ENCODE measurements at places on chromosomes 2 and 18.
A peak's percentile ranks its signal among the peaks of the same experiment; 100 is the strongest.

DNA sequence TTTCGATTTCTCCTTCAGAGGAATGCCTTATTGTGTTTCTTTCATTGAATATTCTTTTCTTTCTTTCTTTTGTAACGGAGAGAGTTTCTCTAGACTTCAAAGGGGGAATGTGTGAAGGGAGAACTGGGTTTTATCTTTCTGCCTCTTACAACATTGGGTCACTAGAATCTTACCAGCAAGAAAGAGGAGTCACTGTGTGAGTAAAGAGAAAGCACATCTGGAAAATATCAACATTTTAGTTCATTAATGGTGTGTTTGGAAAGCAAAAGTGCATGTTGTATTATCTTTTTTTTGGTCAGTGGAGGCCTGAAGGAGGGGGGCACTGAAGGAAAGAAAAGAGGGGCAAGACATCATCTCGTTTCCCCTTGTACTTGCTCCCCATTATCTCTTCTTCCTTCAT lies 86.6 kb upstream of the THOC1 start:
- DNase-seq, result no peak

- DNase-seq, result no peak
These were observed 124.3 kb upstream of the CYP26B1 start for GRCh38 chr2:72271766-72272641.

GRCh38 chr2:126843081-126843480 lies 55.6 kb upstream of the TEX51 start:
- no peak for DNase-seq

- DNase-seq, result no peak
These were observed 199.9 kb downstream of the HDAC4 start for GRCh38 chr2:239200646-239201530.

DNA sequence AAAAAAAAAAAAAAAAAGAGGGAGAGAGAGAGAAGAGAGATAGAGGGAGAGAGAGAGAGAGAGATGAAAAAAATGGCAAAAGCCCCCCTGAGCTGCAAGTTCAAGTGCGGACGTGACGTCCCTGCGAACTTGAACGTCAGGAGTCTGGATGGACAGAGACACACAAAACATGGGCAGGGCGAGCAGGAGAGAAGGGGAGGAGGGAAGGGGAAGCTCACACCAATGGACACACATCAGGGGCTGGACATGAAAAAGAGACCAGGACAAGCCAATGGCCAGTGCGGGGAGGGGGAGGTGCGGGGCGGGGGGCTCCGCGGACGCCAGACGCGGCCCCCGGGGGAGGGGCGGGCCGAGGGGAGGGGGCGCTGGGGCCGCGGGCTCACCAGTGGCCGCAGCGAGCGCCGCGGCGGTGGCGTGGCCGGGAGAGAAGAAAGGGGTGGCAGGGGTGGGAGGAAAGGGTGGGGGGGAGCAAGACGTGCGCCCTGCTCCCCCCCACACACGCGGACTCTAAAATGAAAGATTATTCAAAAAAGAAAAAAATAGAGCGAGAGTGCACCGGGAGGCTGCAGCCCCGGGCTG lies at the start of gene BCL11A:
Gene BCL11A (minus strand): TSS at position 160 of the 579 bp plus-strand sequence. CDS start 384 bp downstream, outside the sequence.
- no peak for DNase-seq

GRCh38 chr2:108921096-108922030 lies 67.7 kb downstream of the EDAR start:
- DNase-seq, result no peak

- no peak for DNase-seq
These were observed 151.5 kb downstream of the SLC8A1 start for GRCh38 chr2:40300391-40300790.

- no peak for DNase-seq
These were observed 5.0 kb downstream of the GYPC start for GRCh38 chr2:126660971-126661370.

DNA sequence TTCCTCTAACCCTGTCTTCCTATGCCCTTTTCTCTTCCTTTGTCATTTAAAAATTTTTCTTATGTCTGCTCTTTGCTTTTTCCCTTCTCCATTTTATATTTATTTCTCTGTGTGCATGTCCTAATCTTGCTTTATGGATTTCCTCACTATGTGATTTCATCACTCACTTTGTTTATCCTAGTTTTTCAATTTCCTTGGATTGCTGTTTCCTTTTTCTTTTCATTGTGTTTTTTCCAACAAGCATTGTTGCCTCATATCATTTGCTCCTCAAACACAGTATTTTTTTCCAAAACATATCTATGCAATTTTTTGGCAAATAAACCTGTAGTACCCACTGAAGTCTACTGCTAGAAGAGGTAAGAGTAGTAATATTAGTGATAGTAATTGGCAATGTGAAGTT lies 67.4 kb upstream of the PNPT1 start:
- no peak for DNase-seq

- DNase-seq, result no peak
These were observed 109.0 kb upstream of the EPAS1 start for GRCh38 chr2:46188041-46188716.

DNA sequence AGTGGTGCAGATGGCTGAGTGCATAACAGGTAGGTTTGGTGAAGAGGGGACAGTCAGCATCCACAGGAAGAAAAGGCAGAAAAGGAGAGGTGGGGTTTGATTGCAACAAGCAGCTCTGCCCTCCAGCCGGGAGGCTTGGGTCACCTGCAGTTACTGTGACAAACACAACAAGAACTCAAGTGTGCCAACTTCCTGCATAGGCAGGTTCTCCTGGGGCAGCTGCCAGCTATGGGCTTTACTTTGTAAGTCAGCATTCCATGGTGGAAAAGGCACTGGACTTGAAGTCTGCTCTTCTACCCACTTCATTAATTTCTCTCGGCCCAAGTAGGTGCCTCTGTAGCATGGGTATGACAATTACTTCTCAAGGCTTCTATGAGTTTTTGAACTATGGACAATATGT lies 98.9 kb downstream of the MYT1L start:
- no peak for DNase-seq

DNA sequence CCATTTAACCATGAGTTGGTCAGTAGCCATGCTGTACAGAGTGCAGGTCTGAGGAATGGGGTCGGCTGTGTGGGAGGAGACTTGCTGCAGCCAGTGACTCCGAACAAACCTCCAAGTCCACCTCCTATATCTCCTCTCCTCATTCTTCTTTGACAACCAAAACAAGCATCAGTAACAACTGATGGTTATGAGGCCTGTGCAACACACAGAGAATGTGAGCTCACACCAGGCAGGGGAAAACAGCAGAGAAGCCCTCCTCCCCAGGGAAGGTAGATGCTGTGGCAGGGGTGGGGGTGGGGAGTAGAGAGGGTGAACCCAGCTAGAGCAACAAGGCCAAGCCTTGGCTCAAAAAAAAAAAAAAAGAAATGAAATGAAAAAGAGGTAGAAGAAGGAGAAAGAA lies 12.3 kb upstream of the CNGA3 start:
- DNase-seq, result no peak

GRCh38 chr2:150994076-150994475 lies 267.6 kb downstream of the RBM43 start:
- no peak for DNase-seq

DNA sequence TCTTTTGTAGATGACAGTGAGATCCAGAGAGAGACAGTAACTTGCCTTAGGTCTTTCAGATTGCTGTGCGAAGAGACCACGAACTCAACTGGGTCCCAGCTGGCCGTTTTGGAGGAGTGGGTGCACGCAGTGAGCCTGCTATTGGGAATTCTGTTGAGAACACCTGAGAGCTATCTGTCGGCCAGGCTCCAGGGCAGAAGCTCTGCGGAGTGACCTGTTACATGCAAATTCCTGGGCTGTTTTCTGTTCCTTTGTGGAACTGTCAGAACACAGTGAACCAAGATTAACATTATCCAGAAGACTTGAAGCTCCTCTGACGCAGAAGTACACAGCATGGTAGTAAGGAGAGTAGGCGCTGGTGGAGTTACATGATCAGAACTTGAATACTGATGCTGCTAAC lies 99.5 kb upstream of the LMAN1 start:
- DNase-seq, result no peak

- peak; percentile 93 for DNase-seq
These were observed 139.3 kb downstream of the KLHL29 start for GRCh38 chr2:23524261-23524706.

DNA sequence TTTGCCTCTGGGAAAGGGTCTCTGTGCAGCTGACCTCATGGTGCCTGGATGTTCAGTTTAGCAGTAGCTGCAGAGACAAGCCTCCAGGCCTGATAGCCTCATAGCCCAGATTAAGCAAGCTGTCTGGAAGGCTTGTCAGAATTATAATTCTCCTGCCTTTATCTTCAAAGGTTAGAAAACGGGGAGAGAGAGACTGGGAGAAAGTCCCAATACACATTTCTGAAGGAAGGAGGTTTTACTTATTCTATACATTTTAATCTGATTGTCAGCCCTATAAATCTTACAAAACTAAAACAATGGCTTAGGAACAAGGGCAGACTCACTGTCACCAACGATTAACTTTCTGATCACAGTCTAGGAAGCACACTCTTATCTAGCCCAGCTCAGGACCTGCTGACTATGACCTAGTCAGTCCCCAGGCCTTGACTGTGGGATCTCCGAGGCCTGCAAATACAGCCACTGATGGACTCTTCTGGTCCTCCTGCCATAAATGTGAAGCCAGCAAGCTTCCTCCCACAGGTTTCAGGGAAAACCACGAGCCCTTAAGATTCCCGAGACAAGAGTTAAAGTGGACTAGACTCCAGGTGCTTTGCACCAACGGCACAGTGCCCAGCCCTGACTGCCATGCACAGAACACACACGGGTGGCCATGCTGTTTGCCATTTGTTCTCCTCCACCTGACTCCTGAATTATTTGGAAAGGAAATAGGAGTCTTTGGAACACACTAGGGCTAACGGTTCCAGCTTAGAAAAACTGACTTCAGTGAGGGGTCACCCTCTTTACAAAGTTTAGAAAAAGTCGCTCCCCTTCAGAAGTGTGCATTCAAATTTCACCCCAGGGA lies 111.4 kb upstream of the SMAD7 start:
- DNase-seq, result no peak

- DNase-seq, result no peak
These were observed 36.9 kb downstream of the RIT2 start for GRCh38 chr18:43078478-43079092.

DNA sequence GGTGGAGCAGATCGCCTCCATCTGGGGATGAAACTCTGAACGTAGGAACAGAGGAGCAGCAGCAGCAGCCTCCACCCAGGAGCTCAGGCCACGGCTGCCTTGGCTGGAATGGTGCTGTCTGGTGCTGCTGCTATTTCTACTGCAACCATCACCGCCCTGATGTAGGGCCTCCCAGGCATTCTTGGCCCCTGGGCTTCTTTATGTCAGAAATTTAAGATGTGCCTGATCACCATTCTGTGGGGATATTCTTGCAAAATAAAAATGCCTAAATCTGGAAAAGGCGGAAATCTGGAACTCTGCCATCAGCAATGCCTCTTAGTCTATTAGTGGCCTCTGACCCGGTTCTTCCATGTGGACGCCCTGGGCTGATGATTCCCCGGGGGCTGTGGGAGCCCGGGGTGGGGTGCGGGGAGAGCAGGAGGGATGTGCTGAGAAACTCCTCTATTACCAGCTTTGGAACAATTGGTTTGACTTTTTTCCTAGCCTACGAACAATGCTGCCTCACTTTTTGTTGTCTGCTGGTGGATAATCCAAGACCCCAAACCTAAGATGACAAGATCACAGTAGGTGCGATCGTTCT lies 47.2 kb downstream of the FAM124B start:
- DNase-seq, result no peak
